T-helper 22 cell (primary cell): ENCODE measurements at places on chromosomes 5 and 9.

GRCh38 chr5:175452166-175452565, 8.2 kb upstream of the DRD1 start:
- no peak for DNase-seq

- DNase-seq: no peak
Observed at GRCh38 chr5:3300726-3301125, 294.9 kb upstream of the IRX1 start.

- DNase-seq: no peak
Observed at GRCh38 chr5:452978-453710, 10.2 kb downstream of the EXOC3 start.

DNA sequence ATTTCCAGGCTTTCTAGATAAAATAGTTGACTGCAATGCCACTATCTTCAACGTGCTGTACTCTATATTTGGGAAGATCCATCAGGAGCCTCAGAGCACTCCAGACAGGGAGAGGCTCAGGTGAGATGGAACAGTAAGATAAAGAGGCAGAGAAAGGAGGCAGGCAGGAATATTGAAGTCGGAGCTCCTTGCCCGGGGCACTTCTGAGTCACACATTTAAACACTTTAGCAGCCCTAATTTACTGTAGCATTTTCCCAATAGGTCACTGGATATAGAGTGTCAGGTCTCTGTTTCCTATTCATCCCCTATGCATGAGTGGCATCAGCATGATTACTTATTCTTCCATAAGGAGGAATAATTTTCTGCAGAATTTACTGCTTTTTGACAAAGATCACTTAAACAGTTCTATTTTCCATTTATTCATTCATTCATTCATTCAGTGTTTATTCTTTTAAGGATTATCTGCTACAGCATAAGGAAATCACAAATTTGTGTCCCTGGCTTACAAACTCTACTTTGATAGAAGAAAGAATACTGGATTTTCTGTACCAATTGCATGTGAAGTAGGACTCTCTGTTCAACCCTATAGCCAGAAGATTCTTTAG, 170.7 kb downstream of the MAPKAP1 start:
- no peak for DNase-seq

GRCh38 chr5:109788596-109788995, 98.9 kb downstream of the MAN2A1 start:
- no peak for DNase-seq
